Left renal pelvis (tissue), 4 donors: ENCODE measurements at places on chromosomes 4 and X.

- no peak for DNase-seq
Measured at GRCh38 chr4:41712425-41712824, 36.1 kb downstream of the PHOX2B start.

GRCh38 chr4:63921561-63921960 lies 487.7 kb downstream of the TECRL start:
- no peak for DNase-seq

DNA sequence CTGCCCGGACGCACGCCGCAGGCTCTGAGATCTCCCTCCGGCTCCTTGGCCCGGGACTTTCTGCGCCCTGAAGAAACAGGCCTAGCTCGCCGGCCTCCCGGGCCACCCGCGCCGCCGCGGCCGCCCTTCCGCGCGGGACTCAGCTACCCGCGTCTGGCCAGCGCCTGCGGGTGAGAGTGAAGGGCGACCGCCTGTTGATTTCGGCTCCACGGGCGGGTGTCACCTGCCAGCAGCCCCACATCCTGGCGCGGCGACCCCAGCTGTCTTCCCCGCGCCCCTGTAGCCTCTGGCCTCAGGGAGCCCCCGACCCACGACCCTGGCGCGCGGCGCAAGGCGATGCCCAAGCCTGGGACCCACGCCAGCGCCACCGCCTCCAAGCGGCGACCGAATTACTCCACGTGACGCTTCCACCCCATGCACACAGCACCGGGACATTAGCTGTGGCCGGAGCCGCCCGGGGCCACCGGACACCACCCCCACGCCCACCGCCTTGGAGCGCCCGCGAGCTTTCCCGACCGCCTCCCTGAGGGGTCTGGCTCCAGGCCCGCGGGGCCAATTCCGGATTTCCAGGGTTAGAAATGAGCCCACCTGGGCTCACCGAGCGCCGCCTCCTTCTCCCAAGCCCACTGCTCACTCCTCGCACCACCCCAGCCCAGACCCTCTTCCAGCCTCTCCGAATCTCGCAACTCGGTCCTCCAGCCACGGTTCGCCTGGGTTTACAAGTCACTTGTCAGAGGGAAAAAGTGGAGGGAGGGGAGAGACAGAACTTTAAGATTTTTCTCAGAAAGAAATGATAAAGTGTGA lies 10.2 kb downstream of the ARX start:
- DNase-seq = no peak

- peak; percentile 37 for DNase-seq
Measured at GRCh38 chrX:13506574-13506973, 62.8 kb upstream of the EGFL6 start.

- DNase-seq = no peak
Measured at GRCh38 chrX:11209798-11210414, 83.3 kb upstream of the AMELX start.

GRCh38 chr4:73692254-73692653 lies 48.1 kb upstream of the CXCL8 start:
- no peak for DNase-seq

GRCh38 chrX:110403441-110404238 lies 45.0 kb downstream of the RTL9 start:
- DNase-seq = no peak

GRCh38 chr4:53929955-53930798 lies 134.2 kb downstream of the CHIC2 start:
- peak; percentile 74 for DNase-seq

DNA sequence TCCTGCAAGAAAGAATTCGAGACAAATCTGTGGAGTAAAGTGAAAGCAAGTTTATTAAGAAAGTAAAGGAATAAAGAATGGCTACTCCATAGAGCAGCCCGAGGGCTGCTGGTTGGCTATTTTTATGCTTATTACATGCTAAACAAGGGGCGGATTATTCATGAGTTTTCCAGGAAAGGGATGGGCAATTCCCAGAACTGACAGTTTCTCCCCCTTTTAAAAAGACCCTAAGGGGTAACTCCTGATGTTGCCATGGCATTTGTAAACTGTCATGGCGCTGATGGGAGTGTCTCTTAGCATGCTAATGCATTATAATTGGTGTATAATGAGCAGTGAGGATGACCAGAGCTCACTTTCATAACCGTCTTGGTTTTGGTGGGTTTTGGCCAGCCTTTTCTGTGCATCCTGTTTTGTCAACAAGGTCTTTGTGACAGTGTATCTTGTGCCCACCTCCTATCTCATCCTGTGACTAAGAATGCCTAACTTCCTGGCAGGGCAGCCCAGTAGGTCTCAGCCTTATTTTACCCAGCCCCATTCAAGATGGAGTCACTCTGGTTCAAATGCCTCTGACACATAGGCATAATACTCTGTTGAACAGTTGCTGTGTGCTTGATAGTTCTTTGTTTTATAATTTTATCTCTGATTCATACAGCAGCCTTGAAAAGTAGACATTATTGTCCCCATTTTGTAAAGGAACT lies 25.8 kb downstream of the GAB1 start:
- DNase-seq = no peak

GRCh38 chr4:109701566-109702410 lies 1.5 kb downstream of the CASP6 start:
- DNase-seq = no peak

DNA sequence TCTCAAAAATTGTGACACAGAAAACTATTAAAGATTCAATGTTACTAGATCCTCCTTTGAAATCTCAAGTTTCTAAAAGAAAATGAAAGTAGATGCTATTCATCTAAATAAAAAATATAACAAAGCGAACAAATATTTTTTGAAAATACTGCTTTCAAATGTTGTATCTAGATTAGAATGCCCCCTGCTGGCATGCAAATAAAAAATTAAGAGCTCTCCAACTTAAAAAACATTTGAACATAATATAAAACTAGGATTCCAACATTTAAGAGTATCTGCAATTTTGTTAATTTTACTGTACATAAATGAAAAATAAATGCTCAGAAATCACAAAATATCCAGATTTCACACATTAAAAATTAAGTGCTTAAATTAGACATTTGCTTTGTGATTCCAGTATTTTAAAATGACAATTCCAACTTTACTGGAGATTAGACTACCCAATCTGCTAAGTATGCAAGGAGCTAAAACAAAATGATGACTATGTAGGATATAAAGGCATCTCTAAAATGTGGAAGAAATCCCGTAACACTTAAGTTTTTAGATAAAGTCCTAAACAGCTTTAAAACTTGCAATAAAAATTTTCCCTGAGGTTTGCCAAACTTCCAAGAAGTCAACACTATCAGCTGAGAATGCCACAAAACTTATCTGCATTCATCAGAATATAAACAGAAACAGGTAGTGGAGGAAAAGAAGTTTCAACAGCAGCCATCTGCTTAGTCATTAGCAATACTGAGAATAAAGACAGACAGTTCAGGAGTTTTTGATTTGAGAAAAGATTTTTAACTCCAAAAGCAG lies 32.7 kb downstream of the DHX15 start:
- no peak for DNase-seq

GRCh38 chr4:163542275-163542674 lies 47.8 kb downstream of the TMA16 start:
- DNase-seq = no peak

- DNase-seq = no peak
Measured at GRCh38 chr4:9771034-9771433, 10.4 kb upstream of the DRD5 start.

DNA sequence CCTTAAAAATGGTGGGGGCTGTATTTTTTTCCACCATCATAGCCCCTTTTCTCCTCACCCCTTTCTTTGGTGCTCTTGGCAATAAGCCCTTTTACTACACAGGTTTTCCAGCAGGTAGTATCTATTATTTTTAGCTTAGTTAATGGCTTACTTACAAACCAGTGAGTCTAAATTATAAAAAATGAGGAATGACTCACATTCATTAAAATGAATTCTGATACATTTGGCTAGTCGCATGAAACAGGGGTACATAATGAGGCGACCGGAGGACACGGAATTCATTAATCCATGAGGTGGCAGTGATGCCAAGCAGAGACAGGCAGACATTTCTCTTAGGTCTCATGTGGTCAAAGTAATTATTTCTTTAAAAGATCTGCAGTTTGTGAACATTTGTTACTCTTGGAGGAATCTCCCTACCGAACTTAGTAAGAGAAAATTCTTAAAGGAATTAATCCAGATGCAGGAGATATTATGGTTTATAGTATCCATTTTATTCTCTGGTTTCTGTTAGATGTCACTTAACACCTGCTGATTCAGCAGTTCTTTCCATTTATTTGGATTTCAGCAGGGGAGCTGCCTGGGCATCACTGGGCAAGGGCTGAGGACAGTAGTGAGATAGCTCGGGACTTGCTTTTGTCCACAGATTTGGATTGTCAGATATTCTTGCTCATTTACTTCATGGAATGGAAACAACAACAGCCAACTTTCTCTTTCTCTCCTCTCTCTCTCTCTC lies 575.0 kb upstream of the NR3C2 start:
- DNase-seq = no peak

DNA sequence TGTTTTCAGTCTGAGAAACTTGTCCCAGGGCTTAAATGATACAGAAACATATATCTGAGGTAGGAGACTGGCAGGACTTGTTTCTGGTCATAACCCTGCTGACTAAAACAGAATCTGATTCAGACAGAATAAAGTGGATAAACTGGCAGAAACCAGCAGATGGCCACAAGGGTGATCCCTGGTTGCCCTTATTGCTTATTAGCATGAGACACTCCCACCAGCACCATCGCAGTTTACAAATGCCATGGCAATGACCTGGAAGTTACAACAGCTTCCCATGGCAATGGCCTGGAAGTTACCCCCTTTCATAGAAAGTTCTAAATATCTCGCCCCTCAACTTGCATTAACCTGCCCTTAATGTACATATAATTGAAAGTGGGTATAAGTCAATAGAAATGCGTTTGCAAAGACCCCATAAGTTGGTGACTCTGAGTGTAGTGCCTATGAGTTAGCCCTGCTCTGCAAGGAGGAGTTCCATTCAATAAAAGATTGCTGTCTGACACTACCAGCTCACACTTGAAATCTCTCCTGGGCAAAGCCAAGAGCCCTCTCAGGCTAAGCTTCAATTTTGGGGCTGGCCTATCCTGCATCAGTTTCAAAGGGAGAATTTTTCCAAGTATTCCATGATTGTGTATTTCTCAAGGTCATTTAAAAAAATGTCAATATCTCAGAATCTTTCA lies 52.9 kb upstream of the PAGE5 start:
- no peak for DNase-seq

DNA sequence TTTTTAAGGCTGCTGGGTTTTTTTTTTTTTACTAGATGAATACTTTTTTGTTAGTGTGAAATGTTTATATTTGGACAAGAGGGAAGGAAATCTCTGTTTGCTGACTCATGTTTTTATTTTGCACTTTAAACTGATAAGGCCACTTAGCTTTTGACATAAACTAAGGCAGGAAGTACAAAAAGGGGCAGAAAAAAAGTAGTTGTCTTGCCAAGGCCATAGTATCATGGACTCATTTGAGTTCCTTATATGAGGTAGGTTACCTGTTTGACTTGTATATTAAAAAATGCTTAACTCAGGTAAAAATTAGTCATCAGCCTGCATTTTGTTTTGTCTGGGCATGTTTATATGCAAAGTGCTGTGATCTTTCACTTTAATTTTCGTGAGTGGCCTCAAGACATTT lies 26.0 kb downstream of the SMAD1 start:
- DNase-seq = no peak

- no peak for DNase-seq
Measured at GRCh38 chrX:49186125-49187027, at the start of gene PRICKLE3. PRICKLE3 (minus strand) TSS chrX:49186373; CDS start chrX:49186297, 76 bp downstream.

DNA sequence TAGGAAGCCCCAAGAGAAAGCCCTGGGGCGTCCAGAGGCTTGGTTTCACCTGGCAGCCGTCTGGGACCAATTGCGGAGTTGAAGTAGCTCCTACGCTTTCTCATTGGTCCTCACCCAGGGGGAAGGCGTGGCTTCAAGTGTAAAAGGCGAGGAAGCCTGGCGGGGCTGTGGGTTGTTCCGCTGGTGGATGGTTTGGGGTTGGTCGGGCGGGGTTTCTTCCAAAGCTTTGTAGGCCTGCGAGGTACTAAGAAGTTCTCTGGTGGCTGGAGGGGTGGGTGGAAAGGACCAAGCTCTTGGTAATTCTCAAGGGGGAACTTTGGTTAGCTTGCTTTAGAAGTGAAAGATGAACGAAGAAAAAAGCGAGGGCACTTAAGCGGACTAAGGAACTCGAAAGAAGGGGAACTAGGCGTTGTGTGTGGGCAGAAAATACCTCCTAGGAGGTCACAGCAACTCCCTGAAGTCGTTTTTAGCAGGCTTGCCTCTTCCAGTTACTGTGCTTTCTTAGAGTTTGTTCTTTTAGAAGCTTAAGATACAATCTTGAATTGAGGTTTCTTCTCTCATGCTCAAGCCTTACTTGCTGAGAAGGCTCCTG lies 36.6 kb downstream of the CCNG2 start:
- DNase-seq = no peak

GRCh38 chr4:168836490-168836889 lies 173.6 kb downstream of the CBR4 start:
- DNase-seq = no peak

GRCh38 chrX:649166-649565 lies 18.6 kb downstream of the SHOX start:
- DNase-seq = no peak

- DNase-seq = no peak
Measured at GRCh38 chr4:150366487-150366999, 215.4 kb upstream of the MAB21L2 start.

DNA sequence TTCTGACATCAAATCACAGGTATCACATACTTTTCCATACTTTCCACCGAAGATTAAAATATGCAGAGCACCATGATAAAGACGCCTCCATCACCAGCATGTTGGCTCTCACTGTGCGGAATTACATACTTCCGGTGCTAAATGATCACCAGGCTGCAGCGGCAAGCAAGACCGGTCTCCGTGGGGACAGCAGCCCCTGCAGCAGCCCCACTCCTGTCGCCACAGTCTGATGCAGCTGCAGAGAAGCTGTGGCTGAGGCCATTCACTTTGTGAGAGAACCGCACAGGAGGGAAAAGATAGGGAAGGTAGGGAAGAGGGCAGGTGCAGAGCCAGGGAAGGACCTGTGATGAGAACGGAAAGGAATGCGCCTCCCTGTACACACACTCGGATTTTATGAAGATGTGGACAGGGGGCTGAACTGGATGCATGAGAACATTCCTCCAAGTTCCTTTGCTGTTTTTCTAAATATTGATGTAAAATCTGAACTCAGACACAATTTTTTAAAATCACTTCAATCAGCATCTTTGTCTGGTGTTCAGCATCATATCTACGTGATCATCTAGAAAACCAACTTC lies 38.3 kb downstream of the AFAP1 start:
- no peak for DNase-seq

- no peak for DNase-seq
Measured at GRCh38 chr4:123390846-123391456, 5.6 kb upstream of the SPRY1 start.

GRCh38 chrX:52870046-52870445 lies 2.2 kb upstream of the XAGE3 start:
- no peak for DNase-seq

DNA sequence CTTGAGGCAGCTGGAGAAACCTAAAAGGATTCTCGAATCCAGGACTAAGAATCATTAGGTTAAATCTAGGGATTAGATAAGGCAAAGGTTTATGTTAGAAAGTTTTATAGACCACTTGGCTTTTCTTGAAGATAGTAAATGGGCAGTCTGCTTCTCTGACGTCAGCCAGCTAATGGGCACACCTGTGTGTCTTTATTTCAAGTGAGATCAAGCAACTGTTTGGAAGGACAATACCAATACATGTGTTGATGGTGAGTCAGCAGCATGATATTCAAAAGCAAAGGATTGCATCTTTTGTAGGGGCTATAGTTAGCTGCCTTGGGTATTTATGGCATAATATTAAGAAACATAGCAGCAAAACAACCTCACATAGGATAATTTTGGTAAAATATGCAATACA lies 46.5 kb upstream of the GRPR start:
- DNase-seq = no peak

GRCh38 chr4:104451573-104451972 lies 43.1 kb downstream of the CXXC4 start:
- no peak for DNase-seq
